ENCODE measurements at places on chromosomes 1 and 21.

DNA sequence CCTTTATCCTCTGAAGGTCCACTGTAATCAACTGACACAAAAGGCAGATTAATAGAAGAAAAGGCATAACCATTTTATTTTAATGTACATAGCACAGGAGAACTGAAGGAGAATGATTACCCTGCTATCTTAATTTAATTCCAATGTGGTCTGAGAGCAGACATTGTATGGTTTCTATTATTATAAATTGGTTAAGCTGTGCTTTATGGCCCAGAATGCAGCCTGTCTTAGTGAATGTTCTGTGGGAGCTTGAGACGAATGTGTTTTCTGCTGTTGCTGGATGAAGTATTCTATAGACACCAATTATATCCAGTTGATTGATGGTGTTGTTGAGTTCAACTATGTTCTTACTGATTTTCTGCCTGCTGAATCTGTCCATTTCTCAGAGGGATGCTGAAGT is 25.0 kb upstream of the SLC2A1 start:
- DNase-seq = no peak

DNA sequence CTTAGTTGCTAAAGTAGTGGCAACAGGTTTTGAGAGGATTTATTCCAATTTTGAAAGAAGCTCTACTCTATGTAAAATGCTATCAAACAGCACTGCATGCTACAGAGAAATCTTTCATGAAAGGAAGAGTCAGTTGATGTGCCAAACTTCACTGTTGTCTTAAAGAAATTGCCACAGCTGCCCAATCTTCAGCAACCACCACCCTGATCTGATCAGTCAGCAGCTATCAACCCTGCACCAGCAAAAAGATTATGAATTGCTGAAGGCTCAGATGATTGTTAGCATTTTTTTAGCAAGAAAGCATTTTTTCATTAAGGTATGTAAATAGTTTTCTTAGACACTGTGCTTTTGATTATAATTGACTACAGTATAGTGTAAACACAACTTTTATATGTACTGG is 49.6 kb downstream of the SLC9C2 start:
- DNase-seq = no peak

GRCh38 chr1:19517017-19517416 is 31.7 kb upstream of the CAPZB start:
- no peak for DNase-seq

- no peak for DNase-seq
These were observed 113.8 kb upstream of the DNAH14 start for GRCh38 chr1:224815647-224816046.

- no peak for DNase-seq
These were observed 56.0 kb upstream of the DPYD start for GRCh38 chr1:97976801-97977200.

GRCh38 chr1:10677491-10678391 is 118.7 kb downstream of the CASZ1 start:
- no peak for DNase-seq

DNA sequence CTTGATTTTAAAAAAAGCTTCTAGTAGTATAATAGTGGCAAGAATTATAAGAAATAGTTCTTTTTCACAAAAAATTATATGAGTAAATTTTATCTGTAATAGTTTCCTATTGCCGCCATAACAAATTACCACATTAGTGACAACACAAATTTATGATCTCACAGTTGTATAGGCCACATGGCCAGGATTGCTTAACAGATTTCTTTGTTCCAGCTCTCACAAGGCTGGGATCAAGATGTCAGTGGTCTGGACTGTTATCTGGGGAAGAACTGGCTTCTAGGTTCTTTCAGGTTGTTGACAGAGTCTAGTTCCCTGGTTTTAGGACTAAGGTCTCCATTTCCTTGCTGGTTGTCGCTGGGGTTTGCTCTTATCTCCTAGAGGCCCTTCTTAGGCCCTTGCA is 236.4 kb downstream of the USP25 start:
- no peak for DNase-seq

- DNase-seq = no peak
These were observed 9.6 kb downstream of the STUM start for GRCh38 chr1:226558036-226558650.

- DNase-seq = no peak
These were observed 35.9 kb downstream of the CSF1 start for GRCh38 chr1:109946511-109946910.

- DNase-seq = no peak
These were observed 7.8 kb upstream of the ANKRD35 start for GRCh38 chr1:145893306-145894055.

DNA sequence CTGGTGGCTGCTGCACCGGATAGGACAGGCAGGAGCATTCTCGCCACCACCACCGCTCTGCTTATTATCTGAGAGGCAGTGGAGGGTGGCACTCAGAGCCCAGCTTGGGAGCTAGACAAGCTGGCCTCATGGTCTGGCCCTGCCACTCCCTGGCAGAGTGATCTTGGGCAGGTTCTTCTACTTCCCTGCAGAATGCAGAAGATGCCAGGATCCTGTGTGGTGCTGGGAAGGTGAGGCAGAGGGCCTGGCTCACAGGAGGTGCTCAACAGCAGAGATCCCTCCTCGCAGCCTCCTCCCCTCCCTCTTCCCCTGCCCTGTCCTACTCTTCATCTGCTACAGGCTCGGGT is 60.4 kb downstream of the ARHGEF10L start:
- no peak for DNase-seq

GRCh38 chr1:37811027-37811655 is 3.1 kb upstream of the YRDC start:
- peak; percentile 53 for DNase-seq

- no peak for DNase-seq
These were observed 4.2 kb downstream of the CELA2A start for GRCh38 chr1:15460708-15461095.

DNA sequence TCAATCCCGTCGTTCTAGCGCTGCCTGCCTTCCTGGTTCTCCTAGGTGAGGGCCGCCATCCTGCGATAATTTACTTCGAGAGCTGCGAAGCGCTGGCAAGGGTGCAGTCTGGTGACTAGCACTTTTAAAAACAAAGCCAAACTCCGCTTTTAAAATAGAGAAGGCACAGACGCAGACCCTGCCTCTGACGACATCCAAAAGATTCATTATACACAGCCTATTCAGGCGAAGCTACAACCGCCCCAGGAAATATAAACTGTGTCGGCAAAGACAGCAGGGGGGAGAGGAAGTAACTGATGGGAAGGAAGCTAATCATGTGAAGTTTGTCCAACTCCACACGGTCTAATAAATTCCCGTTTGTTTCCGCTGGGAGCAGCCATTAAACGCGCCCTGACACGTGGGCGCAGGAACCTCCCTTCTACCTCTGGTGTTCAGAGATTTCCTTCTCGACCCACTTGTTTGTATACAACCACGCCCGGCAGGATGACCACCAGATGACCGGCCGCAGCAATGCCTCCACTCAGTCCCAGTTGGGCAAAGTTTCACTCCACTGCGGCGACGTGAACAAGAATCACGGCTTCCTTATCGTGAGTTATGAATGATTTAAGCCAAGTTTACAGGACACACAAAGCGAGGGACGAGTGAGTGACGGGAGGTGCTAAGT is 1.3 kb downstream of the GNG12 start:
- DNase-seq = no peak

DNA sequence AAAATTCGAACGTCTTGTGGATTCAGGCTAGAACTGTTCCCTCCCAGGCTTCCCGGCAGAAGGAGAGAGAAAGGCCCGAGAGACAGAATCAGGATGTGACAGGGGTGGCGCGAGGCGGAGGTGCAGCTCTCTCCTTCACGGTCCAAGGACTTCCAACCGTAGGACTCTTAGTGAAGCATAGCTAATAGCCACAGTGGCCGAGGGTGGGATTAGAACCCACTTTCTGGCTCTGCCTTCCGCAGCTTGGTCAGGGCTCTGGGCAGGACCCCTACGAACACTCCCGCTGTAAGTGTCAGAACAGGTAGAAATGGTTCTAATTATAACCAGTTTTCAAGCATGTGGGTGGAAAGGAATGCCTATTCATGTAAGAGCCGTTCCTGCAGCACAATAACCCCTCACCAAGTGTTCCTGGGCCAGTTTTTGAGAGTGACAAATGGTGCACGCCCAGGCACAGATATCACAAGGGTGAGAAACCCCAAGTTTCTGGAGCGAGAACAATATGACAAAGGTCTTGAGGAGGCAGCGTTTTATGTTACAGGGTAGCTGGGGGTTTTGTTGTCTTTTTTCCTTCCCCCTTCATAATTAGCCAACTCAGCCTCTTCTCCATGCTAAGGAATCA is 86.4 kb downstream of the SYF2 start:
- DNase-seq = no peak

DNA sequence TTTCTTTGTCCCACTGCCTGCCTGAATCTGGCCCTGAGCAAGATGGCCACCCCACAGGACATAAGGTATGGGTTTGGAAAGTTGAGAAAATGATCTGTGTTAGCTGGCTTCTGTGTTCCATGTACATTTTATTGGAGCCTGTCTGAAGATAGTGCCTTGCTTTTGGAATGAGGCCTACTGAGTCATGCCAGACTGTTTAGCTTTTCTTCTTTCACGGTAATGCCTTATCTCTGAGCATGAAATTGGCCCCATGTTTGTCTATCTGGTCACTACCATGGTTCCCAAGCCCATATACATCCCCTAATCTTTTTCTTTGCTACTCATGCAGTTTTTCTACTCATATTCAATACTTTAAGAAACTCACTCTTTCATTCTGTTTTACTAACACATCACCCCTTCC is 85.1 kb upstream of the LMO4 start:
- no peak for DNase-seq

- no peak for DNase-seq
These were observed 4.8 kb upstream of the SFN start for GRCh38 chr1:26858160-26858559.

GRCh38 chr1:39980555-39981313 is 25.8 kb downstream of the MFSD2A start:
- DNase-seq = no peak

GRCh38 chr1:112524986-112525385 is 16.2 kb downstream of the WNT2B start:
- DNase-seq = no peak

GRCh38 chr1:230568008-230568407 is 74.3 kb upstream of the COG2 start:
- no peak for DNase-seq

DNA sequence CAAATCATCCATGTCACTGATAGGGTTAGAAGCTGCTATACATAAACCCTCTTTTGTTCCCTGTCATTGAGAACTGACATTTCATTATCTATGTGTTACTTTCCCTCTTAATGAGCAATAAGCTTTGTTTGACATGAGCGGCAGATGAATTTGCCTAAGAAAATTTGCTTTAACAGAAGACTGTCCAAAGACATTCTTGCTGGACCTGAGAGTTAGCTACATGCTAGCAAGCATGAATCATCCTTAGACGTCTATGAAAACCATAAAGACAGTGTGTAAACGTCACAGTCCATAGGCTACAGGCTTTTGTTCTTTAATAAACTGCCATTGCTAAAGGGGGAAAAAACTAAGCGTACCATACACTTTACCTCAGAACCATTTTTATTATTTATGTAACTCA is 73.1 kb downstream of the TNFSF4 start:
- no peak for DNase-seq

- no peak for DNase-seq
These were observed 49.5 kb upstream of the SLC19A1 start for GRCh38 chr21:45591619-45592207.

- DNase-seq = no peak
These were observed 282.5 kb downstream of the RGS7 start for GRCh38 chr1:241074507-241074906.

- no peak for DNase-seq
These were observed 2.2 kb downstream of the SOX13 start for GRCh38 chr1:204075139-204075521.

GRCh38 chr1:3264456-3264855 is 190.0 kb upstream of the ARHGEF16 start:
- no peak for DNase-seq

- no peak for DNase-seq
These were observed 10.9 kb upstream of the SAMD11 start for GRCh38 chr1:912740-913301.

- DNase-seq = peak; percentile 59
These were observed 2.8 kb upstream of the IGSF8 start for GRCh38 chr1:160101037-160101716.

DNA sequence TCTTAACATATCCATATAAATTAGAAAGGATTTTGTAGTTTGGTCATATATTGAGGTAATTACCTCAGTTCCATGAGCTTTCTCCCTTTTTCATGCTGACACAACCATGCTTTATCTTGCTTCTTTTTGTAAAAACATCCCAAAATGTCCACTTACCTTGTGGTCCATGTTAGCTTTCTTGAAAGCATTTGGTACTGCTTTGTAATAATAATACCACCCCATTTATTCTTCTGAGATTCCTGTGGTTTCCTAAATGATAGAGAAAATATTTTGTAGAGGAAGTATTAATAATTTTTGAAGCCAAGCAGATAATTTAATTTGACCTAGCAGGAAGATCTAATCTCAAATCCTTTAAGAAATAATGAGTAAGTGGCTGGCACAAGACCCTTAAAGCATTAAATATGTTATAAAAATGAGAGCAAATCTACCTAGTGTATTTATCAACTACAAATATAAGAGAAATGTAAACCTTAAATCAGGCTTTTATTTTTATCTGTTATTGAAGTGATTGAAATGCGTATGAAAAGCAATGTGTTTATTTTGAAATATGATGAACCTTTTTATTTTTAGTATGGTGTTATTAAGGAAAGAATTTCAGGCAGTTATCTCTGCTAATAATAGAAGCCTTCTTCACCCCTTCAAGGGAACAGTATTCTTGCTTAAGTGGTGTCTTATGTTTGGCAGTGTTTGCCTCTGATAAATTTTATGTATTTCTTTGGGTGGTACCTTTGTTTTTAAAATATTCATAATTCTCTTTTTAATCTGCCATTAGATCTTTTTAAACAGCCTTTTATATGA is 9.2 kb downstream of the PRKAA2 start:
- DNase-seq = no peak

GRCh38 chr21:40717028-40717427 is 129.9 kb downstream of the DSCAM start:
- DNase-seq = no peak

- DNase-seq = no peak
These were observed 6.8 kb upstream of the PLCH2 start for GRCh38 chr1:2469103-2469940.

DNA sequence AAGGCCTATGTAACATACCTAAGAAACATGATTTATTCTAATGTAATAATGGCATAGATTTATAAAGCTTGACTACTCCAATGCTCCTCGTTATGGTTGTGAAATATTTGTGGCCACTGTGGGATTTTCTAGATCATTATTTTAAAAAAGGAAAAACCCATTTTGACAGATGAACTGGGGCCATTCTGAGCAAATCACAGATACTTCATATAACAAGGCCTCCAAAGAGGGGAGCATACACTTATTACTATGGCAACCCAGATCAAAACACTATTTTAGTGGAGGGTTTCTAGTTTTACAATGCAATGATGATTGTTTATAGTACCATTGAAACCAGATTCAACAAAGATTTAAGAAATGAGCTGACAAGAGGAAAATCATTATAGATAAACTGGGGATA is 346.6 kb downstream of the ZNF326 start:
- no peak for DNase-seq

GRCh38 chr1:164561472-164561871 is 2.5 kb downstream of the PBX1 start:
- no peak for DNase-seq

Data from activated T-cell treated with anti-CD3 and anti-CD28 coated beads for 24 hours (primary cell).